ENCODE measurements at places on chromosomes 4 and X.

DNA sequence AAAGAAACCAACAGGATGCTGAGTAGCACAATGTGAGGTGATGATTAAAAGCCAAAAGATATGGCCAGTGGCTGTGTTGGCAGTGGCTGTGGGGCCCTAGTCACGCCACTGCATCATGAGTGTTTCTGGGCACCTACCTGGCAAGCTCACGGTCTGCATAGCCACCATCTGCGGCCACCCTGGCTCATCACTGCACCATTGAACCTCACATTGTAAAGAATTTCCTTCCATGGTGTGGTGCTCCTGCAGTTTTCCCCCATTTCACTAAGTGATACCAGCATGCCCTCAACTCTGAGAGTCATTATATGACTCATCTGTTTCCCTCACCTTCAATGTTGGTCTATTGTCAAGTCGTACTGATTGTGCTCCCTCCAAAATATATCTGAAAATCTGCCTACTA is 45.5 kb upstream of the CLNK start:
- no peak for DNase-seq

- no peak for DNase-seq
Measured at GRCh38 chr4:150082241-150082640, 4.0 kb downstream of the DCLK2 start.

- no peak for DNase-seq
Measured at GRCh38 chr4:147960971-147961370, 229.1 kb downstream of the ARHGAP10 start.

- DNase-seq, result no peak
Measured at GRCh38 chr4:165766976-165767375, 106.1 kb upstream of the TLL1 start.

DNA sequence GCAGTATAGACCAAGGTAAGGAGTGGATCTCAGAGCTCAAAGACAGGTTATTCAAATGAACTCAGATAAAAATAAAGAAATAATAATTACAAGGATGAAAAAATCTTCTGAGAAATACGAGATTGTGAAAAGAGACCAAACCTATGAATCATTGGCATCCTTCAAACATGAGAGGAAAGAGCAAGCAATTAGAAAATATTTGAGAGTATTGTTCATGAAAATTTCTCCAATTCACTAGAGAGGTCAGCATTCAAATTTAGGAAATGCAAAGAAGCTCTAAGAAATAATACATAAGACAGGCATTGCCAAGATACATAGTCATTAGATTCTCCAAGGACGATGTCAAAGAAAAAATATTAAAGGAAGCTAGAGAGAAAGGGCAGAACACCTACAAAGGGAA is 93.5 kb upstream of the GALNTL6 start:
- no peak for DNase-seq

GRCh38 chrX:10897768-10898167 is 213.4 kb upstream of the HCCS start:
- no peak for DNase-seq

- no peak for DNase-seq
Measured at GRCh38 chr4:174427571-174428140, 94.6 kb downstream of the HPGD start.

DNA sequence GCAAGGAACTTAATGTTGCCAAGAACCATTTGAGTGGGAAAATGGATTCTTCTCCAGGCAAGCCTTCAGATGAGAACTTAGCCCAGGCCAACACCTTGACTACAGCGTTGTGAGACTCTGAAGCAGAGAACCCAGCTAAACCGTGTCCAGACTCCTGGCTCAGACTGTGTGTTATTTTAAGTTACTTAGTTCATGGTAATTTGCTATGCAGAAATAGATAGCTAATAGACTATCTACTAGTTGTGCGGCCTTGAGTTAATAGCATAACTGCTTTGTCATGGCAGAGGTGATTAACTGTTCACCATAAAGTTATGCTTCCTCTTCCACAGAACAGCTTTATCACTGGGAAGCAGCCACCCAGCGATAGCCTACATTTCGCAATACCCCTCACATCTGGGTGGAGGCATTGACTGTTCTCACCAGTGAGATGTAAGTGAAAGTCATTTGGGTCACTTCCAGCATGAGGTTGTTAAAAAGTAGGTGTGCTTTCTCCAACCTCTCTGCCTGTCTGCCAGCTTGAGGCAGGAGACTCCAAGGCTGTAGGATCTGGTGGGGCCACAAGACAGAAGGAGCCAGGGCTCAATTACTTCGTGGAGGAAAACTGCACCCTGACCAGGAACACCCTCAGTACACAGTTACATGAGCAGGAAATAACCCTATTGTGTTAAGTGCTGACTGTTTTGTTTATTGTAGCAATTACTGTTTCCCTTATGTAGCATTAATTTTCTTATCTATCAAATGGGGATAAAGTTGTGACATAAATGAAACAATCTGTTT is 94.2 kb downstream of the GPAT3 start:
- DNase-seq, result no peak

DNA sequence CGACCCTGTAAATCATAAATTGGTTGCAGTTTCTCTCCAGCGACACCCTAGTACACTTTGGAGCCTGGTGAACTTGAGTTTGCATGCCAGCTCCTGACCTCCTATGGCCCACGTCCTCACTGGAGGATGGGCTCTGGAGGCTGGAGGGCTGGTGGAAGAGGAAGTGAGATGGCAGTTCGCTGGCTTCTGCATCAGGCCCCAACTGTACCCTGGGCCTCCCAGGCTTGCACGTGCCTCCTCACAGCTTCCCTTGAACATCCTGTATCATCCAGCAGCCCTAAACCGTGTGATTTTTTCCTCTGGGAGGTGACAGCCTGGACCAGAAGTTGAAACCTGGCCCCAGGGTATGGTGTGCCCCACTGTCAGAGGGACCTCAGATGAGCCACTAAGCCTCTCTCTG is 78.5 kb downstream of the HTRA3 start:
- no peak for DNase-seq

DNA sequence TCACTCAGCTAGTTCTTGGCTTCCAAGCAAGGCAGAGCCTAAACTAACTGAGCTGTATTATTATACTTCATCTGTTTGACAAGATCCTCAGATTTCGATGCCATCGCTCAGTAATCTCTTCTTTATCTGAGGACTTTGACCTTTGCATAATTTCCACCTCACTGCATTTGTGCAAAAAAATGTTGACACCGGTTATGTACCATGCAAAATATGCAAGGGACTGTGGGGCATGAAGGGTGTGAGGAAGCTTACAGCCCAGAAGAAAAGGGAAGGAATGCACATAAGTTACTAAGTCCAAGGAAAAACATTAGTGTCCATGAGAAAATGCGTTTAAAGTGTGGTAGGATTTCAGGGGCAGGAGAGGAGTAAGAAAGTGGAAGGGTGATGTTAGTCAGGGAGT is 295.4 kb downstream of the PACRGL start:
- no peak for DNase-seq

- peak; percentile 64 for DNase-seq
Measured at GRCh38 chr4:81030061-81030980, at the start of gene BMP3. TSS of gene BMP3 (plus strand) at chr4:81030708. CDS start at chr4:81031285, 577 bp downstream.

DNA sequence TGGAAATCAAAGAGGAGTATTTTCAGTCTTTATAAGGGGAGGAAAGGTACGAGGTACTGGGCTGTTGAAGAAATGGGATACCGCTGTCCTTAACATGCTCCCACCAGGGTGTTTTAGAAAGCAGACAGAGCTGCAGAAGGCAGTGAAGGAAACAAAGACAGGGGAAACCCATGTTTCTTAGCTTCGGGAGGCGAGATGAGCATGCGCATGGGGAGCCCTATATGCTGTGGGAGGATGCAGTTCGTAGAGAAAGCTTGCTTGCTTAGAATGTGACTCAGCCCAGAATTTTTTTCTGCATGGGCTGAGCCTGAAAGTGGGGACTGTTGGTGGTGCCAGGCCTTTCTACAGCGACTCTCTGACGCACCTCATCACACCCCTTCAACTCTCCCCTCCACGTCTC is 28.8 kb upstream of the SCOC start:
- no peak for DNase-seq

DNA sequence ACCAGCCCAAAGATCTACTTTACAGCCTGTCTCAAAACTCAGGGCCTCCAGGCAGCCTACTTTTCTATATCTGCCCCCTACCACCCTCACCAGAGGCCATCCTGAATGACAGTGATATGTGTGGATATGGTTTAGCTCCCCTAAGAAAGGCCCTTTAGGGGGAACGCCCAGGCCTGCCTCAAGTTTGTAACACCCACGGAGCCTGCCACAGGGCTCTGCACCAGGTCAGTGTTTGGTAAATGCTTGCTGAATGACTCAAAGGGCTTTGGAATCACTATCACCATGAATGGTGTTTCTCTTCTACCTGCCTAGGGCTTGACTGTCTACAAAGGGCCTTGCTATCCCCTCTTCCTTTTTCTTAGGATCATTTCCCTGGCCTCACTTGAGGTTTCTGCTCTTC is 11.3 kb upstream of the LONRF3 start:
- no peak for DNase-seq

DNA sequence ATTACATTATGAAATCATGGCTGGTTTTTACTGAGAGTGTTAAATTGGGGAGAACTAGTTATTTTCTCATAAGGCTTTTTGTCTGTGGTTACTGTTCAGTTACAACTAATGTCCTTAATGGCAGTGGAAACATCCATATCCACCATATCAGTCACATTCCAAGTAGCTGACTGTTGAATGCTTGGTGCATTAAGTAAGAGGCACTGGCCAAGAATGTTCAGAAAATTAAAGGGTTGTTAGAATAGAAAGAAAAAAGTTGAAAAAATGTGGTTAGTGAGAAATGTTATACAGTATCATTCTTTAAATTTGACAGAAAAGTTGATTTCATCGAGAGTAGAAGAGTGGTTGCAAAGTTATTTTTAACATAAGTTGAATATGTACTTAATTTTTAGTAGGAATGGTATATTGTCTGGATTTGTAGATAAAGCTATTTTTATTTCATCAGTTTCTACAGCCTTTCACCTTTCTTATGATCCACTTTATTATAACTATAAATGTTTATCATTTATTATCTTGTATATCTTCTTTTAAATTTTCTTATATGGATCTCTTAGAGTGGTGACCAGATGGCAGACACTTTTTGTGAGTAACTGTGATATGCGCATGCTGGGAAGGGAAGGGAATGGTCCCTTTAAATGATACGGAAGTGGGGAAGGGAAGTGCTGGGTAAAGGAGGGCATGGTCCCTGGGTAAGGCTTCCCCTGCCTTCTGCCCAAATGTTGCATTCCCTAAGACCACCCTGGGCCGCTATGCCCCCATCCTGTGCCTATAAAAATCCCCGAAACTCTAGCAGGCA is 2407.1 kb downstream of the ARAP2 start:
- no peak for DNase-seq

DNA sequence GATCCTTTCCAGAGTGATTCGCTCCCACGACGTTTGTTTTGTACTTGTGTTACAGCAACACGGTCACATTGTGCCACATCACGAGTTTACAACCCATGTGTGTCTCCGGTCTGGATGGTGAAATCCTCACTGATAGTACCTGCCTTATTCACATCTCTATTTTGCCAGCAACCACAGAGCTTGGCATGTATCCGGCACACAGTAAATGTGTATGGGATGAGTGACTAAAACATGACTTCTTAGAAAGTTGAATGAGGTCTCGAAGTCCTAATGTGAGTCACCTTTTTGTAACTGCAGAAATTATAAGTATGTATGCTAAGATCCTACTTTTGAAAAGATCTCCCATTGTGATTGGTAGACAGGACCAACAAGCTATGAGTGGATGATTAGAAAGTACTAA is 7.5 kb downstream of the STOX2 start:
- DNase-seq, result no peak

DNA sequence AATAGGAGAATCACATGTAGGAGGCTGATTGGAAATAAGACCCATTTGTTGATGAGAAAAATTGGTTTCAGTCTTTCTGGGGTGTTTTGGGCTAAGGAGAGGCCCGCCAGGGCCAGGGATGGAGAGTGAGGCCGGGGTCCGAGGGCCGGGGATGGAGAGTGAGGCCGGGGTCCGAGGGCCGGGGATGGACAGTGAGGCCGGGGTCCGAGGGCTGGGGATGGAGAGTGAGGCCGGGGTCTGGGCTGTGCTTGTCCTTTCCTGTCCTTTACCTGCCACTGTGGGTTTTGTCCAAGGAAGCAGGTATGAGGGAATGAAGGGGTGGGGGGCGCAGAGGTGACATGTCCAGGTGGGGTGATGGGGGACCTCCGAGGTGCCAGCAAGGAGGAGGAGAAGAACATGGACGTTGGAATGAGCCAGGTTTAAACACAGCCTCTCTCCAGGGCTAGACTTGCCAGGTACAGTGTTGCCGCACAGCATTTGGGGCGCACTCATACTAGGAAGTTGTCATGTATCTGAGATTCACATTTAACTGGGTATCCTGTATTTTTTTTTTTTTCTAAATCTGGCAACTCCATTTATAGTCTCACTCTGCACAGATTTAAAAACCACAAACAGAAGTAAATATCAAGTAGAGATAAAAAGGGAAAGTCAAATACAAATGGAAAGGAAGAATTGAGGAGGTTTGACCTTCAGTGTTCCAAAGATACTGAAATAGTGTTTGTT is 8.8 kb downstream of the RGS12 start:
- DNase-seq, result no peak

GRCh38 chr4:70508801-70509200 is 9.6 kb upstream of the AMTN start:
- DNase-seq, result no peak

GRCh38 chrX:21666679-21667078 is 8.5 kb upstream of the KLHL34 start:
- DNase-seq, result no peak

DNA sequence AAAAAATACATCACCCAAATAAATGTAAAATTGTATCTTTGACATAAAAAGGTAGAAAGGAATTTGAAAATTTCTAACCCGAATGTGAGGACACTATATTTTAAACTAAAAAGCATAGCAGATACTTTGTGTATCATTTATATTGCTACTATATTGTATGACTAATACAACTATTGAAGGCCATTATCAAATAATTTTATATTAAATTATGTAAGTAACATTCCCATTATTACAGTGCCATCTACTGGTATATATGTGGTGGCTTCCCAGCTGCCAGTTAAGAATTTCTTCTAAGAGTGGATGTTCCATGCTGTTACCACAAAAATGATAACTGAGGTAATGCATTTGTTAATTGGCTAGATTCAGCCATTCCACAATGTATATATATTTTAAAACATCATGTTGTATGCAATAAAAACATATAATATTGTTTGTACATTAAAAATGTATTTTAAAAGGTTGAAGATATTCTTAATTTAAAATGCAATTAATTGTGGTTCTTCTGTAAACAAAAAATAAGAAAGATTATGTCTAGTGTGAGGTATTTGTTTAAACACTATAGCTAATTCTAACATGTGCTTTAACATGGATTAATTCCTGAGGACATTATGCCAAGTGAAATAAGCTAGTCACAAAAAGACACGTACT is 65.3 kb downstream of the EGF start:
- DNase-seq, result peak; percentile 9

Data from muscle of arm (tissue), 14 donors.